ENCODE measurements at places on chromosomes 1 and 21.

DNA sequence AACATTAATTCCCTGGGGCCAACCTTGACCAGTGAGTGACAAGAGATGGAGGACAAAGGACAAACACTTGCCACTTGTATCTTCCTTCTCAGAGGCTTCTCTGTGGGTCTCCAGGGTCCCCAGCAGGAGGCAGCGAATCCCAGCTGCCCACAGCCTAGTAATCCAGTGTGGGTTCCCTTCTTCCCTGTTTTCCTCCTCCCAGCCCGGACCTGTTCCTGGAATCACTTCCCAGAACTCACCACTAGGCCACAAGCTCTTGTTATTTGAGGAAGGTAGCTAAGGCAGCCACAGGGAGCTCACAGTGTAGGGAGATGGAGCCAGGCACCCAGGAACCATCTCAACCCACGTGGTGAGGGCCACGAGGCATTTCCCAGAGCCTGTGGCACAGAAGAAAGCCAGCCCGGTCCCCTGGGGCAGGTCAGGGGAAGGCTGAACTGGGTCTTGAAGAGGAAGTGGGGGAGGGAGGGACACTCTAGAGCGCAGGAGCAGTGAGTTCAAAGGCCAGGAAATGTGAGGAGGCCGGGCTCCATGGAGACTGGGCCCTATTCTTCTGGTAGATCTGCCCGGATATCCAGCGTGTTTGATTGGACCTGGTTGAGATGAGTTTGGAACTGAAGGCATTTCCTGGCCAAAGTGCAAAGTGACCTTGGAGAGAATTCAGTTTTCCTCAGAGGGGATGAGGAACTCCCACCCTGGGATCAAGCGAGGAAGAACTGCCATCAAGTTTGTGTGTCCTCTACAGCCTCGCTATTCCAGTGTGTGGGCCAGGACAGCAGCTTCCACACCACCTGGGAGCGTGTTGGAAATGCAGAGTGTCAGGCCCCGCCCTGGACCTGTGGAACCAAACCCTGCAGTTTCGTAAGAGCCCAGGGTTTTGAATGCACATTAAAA, 20.3 kb upstream of the C2CD2 start:
- DNase-seq = peak; percentile 38

- no peak for DNase-seq
Measured at GRCh38 chr1:203282720-203283542, 22.4 kb upstream of the BTG2 start.

GRCh38 chr1:179129702-179130473, 48.0 kb downstream of the TOR3A start:
- no peak for DNase-seq

- DNase-seq = no peak
Measured at GRCh38 chr1:88737338-88737927, 53.4 kb downstream of the PKN2 start.

GRCh38 chr1:98662356-98662670, 792 bp downstream of the SNX7 start:
- DNase-seq = no peak

DNA sequence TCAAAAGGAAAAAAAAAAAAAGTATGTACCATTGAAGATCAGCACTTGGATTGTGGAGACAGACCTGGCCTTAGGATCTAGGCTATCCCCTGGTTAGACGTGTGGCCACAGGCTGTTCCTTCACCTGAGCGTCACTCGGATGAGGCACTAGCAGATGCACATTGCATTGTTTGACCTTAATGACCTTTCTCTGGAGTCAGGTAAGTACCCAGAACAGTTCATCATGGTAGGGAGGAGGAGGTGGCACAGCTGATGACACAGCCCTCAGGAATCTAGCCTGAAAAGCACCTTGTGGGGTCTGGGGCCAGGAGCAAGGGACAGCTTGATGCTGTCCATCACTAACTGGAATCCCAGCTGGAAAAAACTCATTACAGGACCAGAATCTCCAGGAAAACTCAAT, 21.2 kb downstream of the NECAP2 start:
- DNase-seq = no peak

DNA sequence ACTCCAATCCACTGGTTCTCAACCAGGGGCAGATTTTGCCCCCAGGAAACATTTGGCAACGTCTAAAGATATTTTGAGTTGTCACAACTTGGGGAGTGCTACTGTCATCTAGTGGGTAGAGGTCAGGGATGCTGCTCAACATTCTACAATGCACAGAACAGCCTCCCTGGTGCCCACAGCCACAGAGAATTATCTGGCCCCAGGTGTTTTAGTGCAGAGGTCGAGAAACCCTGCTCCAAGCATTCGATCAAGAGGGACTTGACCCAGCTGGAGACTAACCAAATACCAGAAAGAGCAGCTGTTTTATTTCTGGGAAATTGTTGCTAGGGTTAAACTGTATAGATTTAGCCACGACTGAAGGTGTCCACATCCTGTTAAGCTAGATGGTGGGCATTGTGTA, 19.2 kb downstream of the CD247 start:
- no peak for DNase-seq

- no peak for DNase-seq
Measured at GRCh38 chr1:23037081-23037740, 17.9 kb downstream of the KDM1A start.

DNA sequence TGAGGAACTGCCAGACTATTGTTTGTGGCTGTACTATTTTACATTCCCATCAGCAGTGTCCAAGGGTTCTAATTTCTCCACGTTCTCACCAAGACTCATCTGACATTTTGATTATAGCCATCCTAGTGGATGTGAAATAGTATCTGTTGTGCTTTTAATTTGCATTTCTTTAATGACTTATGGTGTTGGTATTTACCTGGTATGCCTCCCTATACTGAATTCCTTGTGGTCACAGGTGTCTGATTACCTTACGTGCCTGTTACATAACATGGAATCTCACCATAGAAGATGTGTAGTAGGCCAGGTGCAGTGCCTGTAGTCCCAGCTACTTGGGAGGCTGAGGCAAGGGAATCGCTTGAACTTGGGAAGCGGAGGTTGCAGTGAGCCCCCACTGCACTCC, 13.5 kb downstream of the ZYG11A start:
- DNase-seq = no peak

- DNase-seq = no peak
Measured at GRCh38 chr1:21770201-21770600, 12.7 kb downstream of the USP48 start.

GRCh38 chr21:27498025-27498424, 531.1 kb upstream of the ADAMTS5 start:
- DNase-seq = no peak

DNA sequence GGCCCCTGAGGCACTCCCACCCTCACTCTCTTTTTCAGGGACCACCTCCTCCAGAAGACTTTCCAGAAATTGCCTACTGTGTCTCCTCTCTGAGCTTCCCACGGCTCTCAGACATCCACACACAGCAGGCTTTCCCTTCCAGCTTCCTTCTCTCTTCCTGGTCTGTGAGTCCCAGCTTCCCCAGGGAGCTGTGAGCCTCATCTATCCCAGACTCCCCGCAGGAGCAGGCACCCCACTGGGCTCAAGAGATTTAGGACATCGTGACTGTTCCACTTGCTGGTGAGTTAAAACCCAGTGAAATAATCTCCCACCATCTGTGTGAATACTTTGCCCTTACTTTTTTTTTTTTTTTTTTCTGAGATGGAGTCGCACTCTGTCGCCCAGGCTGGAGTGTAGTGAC, 22.0 kb upstream of the PRELP start:
- no peak for DNase-seq

- DNase-seq = no peak
Measured at GRCh38 chr1:61156576-61157467, 74.5 kb downstream of the NFIA start.

DNA sequence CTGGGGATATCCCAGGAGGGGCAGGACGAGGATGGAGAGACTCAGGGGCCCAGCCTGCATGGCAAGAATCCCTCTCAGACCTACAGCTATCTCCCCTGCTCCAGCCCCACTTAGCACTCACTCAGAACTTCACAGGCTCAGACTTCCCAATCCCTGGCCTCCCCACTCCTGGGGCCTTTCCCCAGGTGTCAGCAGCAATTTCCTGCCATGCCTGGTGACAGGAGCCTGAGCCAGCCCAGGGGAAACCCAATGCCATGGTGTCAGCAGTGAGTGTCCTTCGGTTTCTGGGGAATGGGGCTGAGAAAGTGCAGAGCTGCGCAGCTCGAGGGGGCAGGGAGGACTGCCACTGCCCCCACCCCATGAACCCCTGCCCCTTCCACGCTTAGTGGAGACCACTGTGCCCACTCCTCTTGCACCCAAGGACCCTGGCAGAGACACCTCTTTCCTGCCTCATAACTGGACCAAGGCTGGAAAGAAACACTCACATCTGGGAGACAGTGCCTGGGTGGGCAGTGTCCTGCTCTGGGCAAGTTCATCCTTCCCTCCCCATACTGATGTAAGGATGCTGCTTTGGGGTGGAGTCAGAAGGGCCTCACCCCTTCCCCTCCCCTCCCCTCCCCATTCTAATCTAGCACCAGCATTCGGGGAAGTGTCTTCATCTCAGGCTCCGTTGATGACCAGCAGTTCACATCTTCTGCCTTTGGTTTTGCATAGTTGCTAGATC, 17.1 kb upstream of the UBL4B start:
- no peak for DNase-seq

DNA sequence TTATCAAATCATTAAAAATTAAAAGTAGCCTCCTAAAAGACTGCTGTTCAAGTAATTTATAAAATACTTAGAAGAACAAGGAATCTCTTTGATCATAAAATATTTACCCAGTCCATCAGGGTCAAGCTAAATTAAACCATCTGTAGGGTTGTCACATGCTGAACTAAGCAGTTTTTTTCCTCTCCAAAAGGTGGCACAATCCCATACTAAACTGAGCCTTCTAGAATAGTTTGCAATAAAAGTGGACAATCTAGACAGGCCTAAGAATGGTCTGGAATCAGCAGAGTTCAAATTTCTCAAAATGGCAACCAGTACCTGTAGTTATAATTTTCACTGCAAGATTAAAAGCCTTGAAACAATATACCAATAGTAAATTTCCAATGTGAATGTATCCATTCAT, 194.8 kb downstream of the EIF4G3 start:
- peak; percentile 63 for DNase-seq

DNA sequence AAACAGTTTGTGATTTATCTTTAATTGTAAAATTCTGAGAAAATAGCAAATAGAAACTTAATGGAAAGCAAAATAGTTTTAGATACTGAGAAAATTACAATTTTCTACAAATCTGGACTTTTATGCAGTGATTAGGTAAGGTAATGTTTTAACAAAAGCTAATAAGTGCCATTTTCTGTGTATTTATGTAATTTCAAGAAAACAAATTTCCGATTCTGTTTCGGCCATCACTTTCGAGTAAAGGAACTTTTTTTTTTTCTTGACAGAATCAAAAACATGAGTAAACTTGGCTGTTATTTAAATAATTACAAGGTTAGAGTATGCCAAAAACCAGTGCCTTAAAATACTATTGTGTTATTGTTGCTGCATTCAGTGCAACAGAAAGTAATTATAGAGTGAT, 280.4 kb upstream of the C1orf105 start:
- no peak for DNase-seq

GRCh38 chr1:239387304-239388158, 1.2 kb downstream of the CHRM3 start:
- no peak for DNase-seq

- no peak for DNase-seq
Measured at GRCh38 chr1:222127096-222127495, 385.2 kb upstream of the DUSP10 start.

DNA sequence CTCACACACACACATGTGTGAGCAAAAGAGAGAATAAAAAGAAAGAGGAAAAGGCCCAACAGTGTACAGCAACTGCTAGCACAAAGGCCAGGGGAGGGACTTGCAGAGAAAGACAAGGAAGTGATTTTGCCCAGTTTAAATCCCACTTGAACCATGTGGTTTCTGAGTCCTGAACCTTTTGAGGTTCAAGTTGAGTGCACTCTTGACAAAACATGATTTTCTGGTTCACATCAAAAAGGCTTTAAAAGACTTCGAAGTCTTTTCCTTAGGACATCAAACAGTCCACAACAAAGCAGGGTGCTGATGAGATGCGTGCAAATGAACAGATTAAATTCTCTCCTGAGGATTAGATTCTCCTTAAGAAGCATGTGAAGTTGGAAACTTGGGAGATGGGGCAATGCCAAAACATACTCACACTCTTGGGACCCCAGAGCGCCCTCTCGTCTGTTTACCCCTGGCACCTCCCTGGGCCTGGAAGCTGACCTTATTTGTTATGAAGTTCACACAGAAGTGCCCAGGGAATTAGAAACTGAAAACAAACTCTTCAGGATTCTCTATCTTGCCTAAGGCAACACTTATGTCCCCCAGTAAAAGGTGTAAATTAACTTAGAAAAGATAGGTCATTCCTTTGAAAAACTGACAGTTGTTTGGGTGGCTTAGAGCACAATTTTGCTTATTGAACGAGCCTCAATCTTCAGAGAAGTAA, 31.5 kb downstream of the RNF220 start:
- DNase-seq = no peak

DNA sequence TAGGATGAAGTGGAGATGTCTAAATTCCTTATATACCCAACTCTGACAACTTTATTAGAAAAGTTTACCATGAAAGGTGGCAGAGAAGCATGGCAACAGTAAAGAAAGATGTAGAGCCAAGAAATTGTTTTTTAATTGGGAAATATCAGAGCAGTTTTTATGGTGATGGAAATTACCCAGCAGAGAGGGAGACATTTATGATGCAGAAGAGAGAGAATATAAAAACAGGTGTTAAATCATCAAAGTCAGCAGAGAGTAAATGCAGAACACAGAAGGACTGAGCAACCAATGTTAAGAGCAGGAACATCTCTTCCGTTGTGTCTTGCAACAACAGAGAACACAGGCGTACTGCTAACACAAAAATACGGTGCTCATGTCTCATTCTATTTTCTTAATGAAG, 28.2 kb downstream of the WARS2 start:
- no peak for DNase-seq

DNA sequence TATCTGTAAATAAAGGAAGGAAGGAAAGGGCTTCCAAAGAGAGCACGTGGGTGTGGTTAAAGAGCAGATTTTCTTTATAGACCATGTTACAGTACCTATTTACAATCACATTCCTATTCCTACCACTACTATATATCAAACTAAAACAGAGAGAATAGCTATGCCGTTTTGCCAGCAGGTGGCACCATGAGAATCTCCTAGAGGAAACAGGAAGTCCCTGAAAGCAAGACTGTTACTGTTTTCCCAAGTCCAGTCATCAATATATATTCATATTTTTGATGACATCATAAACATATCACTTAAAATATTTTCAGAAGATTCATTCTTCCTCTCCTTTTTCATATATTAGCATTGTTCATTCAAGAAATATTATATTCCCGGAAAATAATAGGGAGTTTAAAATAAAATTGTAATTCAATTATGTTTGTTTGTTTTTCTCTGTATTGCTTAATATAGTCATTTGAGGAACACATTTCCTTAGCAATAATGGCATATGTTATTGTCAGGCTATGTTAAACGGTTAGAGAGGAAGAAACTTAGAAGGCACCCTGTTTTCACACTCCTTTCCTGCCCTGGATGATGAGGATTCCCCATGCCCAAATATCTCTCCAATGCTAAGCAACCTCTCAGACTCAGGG, 6.6 kb downstream of the CCDC190 start:
- DNase-seq = peak; percentile 87

GRCh38 chr1:231020139-231020601, 19.9 kb downstream of the FAM89A start:
- no peak for DNase-seq

GRCh38 chr21:25862596-25862995, 127.8 kb downstream of the GABPA start:
- peak; percentile 47 for DNase-seq

Data from fibroblast of mammary gland (primary cell).